ENCODE measurements at places on chromosomes 12 and 14.

DNA sequence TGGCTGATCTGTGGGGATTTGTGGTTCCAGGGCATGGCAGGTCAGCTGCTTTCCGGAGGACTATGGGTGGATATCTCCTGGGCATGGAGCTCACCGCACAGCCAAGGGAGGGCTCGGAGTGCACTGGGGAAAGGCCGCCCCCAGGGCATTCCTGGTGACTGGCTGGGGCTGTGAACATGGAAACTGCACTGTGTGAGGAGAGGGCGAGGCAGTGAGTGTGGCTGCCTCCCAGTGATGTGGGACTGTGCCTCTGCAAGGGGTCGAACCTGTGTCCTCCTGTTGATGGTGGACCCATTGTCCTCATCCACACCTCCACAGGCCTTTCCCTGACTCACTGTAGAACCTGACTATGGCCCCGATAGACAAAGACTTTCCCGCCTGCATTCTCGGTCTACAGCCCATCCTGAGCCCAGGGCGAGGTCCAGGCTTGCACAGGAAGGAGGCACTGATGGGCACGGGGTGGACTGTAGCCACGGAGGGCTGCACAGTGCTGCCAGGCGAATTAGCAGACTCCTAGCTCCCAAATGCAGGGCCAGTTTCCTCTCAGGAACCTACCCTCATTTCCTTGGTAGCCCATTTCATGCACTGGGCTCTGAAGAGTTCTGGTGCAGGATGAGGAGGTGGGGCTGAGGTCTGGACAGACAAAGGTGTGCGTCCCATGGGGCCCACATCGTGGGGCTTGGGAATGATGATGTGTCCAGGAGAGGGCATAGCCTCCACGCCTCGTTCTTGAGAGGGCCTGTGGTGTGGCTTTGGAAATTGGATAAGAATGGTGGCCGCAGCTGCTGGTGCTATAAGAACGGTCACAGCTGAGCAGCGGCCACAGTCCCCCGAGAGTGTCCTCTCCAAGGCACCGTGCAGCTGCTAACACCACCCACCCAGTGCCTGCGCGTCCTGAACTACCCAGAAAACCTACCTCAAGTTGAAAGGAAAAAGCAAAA is 415.1 kb downstream of the TMEM121 start:
- no peak for DNase-seq

DNA sequence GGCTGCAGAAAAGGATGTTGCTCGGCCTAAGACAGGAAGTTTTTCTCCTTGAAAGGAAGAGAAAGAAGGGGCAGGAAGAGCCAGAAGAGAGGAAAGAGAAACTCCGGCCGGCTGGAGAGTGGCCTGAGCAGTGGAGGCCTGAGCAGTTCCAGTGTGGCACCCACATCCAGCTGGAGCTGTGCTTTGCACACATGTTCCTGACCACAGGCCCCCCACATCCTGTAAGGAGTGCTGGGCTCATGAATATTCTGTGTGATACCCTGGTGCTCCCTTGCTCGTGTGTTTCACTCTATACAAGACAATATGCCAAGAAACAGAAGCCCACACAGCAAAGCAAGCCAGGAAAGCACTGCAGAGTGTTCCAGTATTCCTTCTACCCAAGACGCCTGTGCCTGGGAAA is 27.1 kb downstream of the POLE start:
- no peak for DNase-seq

GRCh38 chr14:30874120-30874998 is at the start of gene COCH:
COCH (plus strand) TSS chr14:30874559; CDS start chr14:30874939, 380 bp downstream.
- peak; percentile 71 for DNase-seq

- DNase-seq: no peak
Measured at GRCh38 chr12:52206304-52207040, 14.7 kb upstream of the KRT80 start.

DNA sequence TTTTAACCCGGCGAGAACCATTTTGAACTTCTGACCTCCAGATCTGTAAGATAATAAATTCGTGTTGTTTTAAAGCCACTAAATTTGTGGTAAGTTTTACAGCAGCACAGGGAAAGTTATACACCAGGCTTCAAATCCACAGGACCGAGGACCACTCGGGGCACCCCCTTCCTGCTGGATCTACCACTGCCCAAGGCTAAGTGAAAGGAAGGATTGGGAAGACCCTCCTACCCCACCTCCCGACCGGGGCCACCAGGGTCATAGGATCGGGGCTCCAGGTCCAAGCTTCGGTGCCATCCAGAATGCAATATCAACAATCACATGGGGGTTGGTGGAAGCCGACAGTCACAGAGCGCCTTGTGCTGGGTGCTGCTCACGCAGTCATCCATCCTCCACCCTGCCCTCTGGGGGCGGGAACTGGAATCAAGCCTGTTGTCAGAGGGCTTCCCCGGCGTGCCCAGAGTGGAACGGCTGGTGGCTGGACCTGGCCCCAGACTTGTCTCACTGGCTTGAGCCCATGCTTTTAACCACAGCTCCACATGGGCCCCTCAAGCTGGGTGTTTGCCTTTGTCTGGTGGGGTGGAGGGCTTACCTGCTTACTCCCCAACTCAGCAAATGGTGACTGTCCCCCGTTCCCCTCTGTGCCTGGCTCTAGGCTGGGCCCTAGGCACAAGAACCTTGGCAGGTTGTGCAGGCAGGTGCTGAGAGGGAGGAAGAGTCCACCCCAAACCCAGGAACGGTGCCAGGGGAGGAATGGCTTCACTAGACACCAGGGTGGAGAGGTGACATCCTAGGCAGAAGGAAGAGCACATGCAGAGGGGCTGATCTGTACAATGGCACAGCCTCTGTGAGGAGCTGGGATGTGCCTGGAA is 180.3 kb upstream of the RTL1 start:
- peak; percentile 20 for DNase-seq

- DNase-seq: no peak
Measured at GRCh38 chr12:132124766-132125425, 19.2 kb downstream of the DDX51 start.

DNA sequence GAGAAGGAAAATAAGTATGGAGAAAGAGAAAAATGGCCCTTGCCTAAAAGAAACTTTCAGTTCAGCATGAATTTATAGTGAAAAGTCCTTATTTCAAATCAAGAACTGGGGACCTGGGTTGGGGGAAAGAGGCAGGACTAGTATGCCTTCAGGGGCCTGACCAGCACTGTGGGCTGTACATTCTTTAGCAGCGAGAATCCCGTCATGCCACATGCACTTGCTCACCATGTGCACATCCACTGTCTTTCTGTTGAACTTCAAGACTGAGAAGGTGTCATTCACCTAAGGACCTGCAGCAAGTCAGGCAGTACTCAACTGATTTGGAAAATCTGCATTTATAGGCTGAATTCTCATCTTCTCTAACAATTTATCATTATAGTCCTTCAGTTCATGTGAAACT is 50.2 kb downstream of the RAB35 start:
- no peak for DNase-seq

GRCh38 chr12:25307818-25308217 is 57.1 kb upstream of the KRAS start:
- DNase-seq: no peak

- peak; percentile 46 for DNase-seq
Measured at GRCh38 chr12:9049520-9050133, 60.3 kb downstream of the KLRG1 start.

DNA sequence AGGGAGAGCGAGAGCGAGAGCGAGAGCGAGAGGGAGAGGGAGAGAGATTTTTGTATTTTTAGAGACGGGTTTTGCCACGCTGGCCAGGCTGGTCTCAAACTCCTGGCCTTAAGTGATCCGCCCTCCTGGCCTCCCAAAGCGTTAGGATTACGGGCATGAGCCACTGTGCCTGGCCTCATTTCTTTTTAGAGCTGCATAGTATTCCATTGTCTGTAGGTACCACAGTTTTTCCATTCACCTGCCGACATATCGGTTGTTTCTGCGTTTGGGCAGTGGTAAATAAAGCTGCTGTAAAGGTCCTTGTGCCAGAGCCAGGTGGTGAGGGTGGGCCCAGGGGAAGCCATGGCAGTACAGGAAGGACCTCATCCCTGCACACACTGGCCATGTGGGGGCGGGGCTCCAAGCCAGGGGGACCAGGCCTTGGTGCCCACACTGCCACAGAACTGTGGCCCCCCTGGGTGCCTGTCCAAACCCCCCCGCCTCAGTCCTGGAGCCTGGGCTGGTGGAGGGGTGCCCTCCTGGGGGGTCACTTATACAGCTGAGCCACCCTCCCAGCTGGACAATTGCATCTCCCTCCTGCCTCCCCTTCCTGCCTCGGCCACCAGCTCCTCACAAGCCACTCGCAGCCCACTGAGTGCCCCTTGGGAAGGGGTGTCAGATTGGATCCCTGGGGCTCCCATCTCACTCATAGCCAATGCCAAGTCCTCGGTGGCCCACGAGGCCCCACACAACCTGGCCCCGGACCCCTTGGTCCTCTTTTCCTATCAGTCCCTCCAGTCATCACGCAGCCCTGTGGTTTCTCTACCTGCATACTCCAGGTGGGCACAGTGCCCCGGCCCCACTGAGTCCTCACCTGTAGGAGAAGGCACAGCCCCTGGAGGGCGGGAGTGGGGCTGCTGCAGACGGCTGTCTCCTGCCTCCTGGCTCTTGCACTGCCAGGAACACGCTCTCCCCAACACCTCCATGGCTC is 1.7 kb upstream of the PUS1 start:
- no peak for DNase-seq

DNA sequence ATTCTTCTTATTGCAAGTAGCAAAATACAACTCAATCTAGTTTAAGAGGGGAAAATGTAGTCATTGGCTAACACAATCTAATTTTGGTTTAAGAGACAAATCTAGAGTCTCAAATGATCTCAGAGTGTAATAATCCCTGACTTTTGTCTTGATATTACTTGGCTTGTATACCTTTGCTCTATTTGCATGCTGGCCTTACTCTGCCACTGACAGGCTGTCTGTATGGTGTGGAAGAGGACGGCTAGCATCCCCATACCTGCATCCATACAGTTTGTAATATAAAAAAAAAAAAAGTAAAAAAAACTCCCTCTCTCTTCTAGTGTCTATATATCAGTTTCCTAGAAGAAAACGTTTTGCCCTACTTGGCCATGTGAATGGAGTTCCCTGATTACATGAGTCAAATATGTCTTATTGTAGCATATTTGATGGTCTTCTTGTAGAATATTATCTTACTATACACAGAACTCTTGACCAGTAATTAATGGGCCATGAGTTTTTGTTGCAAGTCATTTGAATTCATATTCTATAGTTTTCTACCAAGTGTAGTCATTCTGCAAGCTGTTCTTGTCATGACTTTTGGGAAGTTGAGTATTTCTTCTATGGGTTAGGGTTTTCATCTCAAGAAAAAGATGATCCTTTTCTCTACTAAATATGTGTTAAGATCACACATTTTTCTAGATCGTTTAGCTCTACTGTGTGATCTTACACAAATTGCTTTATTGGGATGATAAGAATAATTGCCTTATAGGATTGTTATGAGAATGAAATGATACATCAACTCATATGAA is 8.2 kb downstream of the HIF1A start:
- no peak for DNase-seq

Measured in HepG2 (cell line).